ENCODE measurements at places on chromosomes 1 and 21.

DNA sequence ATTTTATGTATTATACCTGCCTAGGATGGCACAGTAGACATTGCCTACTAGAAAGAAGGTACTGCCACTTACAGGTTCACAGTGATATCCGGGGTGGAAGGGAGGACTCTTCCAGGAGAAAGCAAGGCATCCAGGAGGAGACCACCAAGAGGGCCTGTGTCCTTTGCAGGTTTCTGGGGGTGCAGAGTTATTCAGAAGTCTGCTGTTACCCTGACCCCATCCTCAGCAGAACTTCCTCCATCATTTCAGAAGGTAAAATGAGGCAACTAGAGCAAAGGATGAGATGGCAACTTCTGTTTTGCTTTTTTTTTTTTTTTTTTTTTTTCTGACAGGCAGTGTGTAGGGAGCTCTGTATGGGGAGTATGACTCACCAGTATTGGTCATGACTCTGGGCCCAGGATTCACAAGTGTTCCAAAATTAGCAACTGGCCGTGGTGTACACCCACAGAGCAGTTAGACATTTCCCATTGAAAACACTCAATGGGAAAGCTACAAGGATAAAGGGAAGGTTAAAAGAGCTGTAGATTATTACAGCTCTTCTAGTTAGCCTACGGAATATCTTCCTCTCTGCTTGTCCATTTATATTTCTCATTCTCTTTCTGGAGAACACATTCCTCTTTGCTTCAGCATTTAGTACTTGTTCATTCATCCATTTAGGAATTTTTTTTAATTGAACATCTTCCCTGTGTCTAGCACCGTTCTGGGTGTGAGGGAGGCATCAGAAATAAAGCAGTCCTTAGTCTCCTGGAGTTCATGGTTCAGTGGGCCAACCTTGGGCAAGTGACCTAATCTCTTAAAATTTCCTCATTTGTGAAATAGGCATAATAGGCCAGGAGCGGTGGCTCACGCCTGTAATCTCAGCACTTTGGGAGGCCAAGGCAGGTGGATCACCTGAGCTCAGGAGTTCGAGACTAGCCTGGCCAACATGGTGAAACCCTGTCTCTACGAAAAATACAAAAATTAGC lies 50.5 kb upstream of the PPP2R5A start:
- DNase-seq: no peak

DNA sequence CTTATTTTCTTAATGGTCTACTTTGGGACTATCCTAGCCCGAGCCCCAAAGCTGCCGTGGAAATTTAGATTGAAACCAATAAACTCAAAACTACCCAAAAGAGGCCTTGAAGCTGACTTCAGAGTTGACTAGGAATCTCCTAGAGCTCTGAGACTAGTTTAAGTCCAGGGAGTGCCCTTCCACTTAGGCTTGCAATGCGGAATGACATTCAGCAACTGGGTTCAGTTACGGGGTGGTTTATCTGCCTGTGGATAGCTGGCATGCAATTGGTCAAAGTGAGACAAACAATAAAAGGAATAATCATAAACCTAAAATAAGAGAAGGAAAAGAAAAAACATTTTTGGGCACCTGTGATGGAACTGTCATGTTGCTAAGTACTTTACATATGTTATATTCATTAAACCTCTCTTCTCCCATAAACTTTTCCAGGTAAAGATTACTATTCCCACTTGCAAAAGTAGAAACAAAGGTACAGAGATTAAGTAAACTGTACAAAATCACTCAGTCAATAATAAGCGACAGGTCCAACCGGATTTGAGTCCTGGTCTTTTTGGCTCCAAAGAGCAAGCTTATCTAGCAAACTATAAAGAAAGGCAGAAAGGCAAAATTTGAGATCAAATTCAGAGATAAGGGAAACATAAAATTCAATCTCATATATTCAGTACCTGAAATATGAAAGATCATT lies 56.5 kb downstream of the GPATCH2 start:
- DNase-seq: no peak

DNA sequence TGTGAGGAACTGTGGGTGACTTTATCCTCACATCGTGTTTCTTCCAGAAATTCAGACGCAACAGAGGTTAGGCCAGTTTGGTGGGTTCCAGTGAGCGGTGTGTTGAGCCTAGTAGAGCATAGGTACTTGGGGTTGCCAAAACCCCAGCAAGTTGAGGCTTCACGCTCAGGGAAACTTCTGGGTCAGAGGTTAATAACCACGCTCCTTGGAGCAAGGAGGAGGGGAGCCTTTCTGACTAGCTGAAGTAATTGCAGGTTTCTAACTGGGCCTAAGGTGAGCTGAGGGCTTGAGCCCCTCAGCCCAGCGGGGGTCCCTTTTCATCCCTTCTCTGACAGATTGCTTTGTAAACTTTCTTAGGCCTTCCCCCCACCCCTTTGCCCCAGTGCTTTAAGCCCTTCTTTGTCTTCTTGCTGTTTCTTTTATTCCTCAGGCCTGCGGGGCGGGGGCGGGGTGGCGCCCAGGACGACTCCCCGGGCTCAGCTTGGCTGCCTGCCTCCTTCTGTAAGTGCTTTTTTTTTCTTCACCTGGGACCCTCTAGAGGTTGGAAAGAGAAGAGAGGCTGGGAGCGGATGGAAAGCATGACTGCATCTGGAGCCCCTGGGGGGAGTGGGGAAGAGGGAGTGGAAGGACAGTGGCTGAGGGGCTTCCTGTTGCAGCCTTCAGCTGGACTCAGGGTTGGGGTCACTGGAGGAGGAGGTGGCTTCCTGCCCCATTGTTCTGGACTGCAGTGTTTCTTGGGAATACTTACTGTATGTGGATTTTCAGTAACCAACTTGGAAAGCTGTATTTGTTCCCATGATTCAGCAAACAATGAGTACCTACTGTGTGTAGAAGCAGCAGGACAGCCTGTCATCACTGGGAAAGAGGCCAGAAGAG lies 1.3 kb upstream of the ZNF436 start:
- DNase-seq: no peak

GRCh38 chr1:193042766-193043691 lies 16.1 kb downstream of the UCHL5 start:
- no peak for DNase-seq

GRCh38 chr1:232675260-232675659 lies 45.3 kb upstream of the SIPA1L2 start:
- DNase-seq: no peak

DNA sequence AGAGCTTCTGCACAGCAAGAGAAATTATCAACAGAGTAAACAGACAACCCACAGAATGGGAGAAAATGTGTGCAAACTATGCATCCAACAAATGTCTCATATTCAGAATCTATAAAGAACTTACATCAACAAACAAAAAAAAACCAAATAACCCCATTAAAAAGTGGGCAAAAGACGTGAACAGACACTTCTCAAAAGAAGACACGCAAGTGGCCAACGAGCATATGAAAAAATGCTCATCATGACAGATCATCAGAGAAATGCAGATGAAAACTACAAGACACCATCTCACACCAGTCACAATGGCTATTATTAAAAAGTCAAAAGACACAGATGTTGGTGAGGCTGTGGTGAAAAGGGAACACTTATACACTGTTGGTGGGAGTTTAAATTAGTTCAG lies 257.0 kb downstream of the GRIK1 start:
- DNase-seq: no peak

- DNase-seq: no peak
Measured at GRCh38 chr1:9193233-9193625, 41.3 kb upstream of the H6PD start.

Data from activated CD4-positive, alpha-beta T cell treated with anti-CD3 and anti-CD28 coated beads, Interleukin-2, amount 50 U/mL, for 24 hours (primary cell).